CD4-positive, alpha-beta T cell treated with Interferon gamma for 1 hour (primary cell): ENCODE measurements at places on chromosomes 5 and 9.
A peak's percentile ranks its signal among the peaks of the same experiment; 100 is the strongest.

DNA sequence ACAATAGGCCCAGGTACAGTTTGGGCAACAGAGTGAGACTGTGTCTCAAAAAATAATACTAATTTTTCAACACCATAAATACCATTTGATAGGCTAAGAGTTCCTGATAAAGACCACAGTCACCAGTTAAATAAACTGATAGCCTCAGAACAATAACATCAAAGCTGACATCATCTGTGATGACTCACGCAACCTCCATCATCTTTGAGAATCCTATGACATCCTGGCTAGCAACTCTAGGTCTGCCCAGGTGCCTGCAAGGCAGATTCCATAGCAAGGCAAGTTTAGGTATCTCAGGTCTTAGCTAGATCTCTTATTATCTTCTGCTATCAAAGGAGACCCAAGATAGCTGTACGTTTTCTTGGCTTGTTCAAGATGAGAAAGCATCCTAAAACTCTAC lies 30.5 kb upstream of the UBAP2 start:
- no peak for DNase-seq

DNA sequence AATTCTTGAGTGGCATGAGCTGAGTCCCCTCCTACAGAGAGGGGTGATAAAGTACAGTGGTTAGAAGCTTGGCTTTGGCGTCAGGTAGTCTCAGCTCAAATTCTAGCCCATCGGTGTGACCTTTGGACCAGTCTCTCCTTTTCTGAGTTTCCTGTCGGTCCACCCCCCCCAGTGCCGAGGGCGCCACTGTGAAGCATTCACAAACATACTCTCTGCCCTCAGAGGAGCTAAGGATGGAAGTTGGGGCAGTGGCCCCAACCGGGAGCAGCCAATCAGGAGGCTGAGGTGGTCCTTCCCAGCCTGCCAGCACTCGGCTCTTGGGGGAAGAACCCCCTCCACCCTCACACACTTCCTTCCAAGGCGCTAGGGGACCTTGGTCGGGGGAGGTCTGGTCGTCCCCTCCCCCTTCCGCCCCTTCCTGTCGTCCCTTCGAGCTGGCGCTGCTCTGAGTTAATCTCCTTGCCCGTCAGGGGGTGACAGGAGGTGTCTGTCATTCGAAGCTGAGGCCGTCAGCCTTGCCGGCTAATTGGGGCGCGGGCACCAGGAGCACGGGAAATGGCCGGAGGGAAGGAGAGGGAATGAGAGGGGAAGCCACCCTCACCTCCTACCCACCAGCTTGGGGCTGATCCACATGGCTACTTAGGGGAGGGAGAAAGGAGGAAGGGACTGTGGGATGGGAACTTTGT lies 53.0 kb downstream of the CXXC5 start:
- no peak for DNase-seq

GRCh38 chr5:177983763-177984583 lies 12.1 kb downstream of the PROP1 start:
- no peak for DNase-seq

GRCh38 chr5:133265720-133266526 lies 214.1 kb downstream of the HSPA4 start:
- no peak for DNase-seq

DNA sequence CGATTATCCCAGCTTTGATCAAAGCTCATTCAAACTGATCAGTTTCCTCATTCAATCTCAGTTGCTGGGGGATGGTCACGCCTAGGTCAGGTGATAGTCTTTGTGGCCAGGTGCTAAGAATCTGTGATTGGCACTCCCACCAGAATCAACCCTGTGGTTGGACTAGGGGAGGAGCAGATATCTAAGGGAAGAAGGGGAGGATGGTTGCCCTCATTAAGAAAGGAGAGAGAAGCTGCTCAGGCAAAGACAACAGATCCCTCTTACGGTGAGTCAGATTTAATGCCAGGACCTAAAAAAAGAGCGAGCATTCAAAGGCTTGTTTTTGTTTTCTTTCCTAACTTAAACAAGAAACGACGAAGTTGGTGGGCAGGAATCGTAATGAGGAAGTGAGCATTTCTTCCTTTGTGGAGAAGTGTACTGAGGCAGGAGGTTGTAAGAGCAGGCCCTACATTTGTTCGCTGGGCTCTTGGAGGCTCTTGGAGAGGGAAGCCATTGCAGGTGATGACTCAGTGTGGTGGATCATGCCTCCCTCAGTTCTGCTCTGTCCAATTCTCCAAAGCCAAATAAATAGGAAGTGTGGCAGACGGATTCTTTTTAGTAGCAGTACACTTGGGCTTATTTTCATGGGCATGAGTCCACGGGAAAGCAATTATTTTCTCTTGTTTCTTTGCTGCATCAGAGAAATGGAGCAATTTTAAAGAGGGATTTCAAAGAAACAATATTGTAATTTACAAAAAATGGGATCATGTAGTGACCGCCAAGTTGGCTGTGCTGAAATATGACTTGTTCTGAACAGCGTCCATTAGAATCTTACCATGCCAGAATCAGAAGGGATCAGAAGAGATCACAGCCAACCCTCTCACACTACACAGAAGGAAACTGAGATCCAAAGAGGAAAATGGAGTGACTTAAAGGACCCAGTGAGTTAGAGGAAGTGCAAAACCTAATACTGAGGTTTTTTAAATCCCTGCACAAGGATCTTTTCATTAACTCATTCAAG lies 18.7 kb upstream of the TGFBR1 start:
- DNase-seq: peak; percentile 36

- no peak for DNase-seq
These were observed 399.0 kb downstream of the HTR1A start for GRCh38 chr5:63563008-63563917.

- no peak for DNase-seq
These were observed 168.4 kb downstream of the GADD45G start for GRCh38 chr9:89773170-89773569.

GRCh38 chr9:113798062-113799030 lies 77.8 kb upstream of the ZNF618 start:
- no peak for DNase-seq

DNA sequence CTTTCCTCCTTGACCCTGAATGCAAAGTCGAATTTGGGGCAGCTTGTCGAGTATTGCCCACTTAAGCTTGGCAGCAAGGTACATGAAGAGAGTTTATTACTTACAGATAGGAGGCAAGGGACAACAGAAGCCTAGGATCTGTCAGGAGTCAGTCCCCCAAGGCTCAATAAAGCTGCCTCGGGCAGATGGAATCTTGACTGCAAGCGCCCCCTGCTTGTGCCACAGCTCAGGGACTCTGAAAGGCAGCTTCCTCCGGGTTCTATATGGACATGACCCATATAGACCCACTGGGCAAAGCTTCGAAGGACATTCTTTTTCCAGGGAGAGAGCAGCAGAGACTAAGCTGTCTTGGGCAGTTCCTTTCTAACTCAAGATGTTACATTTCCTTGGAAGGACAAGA lies 971.5 kb downstream of the EFNA5 start:
- DNase-seq: no peak

DNA sequence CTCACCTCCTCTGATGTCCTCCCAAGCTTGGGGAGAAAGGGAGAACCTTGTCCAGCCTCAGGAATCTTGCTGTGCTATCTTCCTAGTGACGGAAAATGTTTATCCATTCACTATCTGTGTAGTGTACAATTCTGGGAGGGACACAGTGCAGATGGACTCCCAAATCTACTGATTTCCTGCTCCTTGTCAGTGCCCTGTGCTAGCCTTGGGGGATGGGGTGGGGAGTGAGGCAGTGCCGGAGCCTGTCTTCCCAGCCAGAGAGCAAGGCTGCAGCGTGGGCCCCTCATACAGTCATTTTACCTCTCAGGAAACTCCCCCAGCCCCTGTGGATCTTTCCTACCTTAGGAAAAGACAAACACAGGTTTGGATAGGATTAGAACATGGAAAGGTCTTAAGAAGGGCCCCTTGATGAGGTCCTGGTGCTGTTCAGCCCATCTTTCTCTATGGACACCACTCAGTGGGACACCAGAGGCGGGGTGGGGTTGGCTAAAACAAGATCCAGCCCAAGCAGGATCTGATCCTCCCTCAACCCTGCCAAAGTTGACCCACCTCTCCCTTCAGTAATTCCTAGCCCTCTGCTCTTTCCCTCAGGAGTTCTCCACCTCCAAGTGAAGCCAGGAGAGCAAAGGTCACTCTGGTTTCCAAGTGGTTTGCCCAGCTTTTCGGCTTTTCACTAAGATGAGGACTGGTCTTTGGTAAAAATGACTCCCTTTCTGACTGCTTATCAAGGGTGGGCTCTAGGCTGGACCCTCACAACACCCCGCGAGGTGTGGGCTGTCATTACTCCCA lies 3.4 kb downstream of the DOLK start:
- no peak for DNase-seq
